ENCODE measurements at places on chromosomes 4 and X.

GRCh38 chrX:110847334-110847733, 51.7 kb upstream of the CHRDL1 start:
- peak; percentile 68 for DNase-seq

- DNase-seq: no peak
Observed at GRCh38 chr4:79492148-79492547, 84.1 kb upstream of the GK2 start.

- DNase-seq: no peak
Observed at GRCh38 chr4:81235982-81236749, 21.1 kb upstream of the PRKG2 start.

- DNase-seq: no peak
Observed at GRCh38 chrX:134459683-134460004, 321 bp upstream of the HPRT1 start.

GRCh38 chr4:57068237-57068981, 41.8 kb downstream of the IGFBP7 start:
- no peak for DNase-seq

DNA sequence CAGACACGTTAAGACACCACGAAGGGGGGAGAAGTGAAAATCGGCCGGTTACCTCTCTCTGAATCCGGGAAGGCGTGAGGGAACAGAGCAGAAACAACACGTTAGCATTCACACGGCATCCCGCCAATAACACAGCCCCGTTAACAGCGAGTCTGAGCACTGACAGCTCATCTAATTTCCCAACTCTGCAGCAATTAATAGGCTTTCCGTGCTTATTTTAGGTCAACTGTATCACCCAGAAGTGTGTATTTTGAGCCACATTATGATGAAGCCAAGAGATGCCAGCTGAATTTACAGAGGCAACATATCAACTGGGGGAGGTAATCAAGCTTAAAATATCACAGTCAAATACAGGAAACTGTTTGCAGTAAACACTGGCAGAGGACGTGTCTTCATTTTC, 92.6 kb downstream of the NSUN7 start:
- no peak for DNase-seq

DNA sequence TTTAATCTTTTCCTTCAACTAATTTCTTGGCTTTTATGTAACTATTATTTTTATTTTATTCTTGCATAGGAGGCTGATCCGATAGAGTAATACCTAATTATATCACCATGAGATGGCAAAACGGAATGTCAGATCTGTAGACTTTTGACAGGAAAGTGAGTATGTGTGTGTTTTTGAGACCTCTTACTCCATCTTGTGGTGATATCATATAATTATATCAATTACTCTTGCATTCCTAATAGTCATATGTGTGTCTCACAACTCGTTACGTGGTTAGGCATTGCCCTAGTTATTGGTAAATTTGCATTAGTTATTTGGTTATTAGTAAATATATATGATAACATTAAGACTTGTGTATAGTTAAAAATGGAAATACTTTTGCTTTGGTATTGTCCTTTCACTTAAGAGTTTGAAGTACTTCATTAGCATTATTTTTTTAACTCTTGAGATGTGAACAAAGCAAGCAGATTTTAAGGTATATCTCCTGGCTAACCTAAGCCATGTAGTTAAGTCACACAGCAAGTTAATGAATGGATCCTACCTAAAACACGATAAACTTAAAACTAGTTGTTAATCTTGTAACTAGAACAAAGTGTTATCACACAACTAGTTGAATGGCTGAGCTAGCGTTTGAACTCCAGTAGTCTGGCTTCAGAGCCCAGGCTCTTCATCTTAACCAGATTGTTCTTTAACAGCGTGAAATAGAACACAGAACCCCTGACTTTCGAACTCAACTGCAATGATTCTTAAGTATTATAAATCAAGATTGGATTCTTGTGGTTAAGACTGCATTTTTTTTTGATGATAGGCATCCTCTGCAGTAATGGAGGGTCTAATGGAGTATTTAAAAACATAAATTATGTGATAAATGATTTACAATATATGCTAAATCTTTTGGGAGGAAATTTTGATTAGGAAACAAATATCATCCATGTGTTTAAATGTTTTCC, 67.1 kb downstream of the PGRMC2 start:
- DNase-seq: peak; percentile 41

DNA sequence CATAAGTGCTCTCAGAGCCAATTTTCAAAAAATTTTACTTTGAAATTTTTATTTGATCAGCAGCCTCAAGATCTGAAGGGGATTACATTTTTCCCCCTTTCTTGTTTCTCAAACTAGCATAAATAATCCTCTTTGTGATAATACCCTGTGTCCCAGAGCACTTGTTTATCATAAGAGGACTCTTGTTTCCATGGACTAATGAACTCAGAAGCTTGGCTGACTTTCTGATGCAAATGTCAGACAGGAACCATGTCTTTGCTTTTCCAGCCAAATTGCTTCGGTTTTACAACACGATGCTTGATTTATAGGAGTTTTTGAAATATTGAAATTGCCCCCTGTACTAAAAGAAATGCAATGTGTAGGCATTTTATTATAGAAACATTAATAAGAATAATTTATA, 859.3 kb upstream of the LCORL start:
- no peak for DNase-seq

GRCh38 chr4:26194764-26195163, 126.0 kb upstream of the RBPJ start:
- no peak for DNase-seq

DNA sequence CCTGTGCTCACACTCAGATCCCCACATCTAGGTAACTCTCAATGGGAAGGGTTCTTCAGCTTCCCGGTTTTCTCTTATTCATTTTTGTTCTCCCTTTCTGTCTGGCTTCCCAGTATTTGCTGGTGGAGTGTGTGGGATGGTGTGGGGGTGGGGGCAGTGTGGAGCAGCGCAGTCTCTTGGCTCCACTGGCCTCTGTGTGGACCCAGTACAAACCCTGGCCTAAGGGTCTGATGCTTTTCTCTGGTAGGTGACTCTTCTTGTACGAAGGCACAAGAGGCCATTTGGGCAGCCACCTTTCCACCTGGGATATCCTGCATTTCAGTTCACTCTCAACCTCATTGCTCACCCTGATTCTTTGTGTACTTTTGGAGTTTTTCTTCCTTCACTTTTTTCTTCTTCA, 71.3 kb downstream of the NBDY start:
- DNase-seq: no peak

GRCh38 chr4:178612733-178613132, 1170.5 kb upstream of the AGA start:
- no peak for DNase-seq

DNA sequence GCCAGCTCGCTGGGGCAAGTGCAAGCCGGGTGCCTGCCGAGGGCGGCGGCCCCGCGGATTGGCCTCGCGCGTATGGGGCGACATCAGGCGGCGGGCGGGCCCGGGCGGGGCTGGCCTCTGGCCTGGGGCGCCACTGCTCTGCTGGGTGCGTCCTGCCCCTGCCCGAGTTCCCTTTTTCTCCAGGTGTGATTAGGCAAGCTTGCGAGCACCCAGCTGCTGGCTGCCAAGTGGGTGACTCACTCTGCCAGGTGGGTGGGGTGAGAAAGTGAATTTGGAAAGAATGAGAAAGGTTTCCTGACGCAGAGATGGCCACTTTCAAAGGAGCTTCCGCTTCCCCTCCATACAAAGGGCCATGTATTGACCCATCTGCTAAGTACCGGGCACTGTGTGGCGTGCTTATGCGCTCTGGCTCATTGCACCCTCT, 32.5 kb downstream of the FGFBP1 start:
- peak; percentile 75 for DNase-seq

DNA sequence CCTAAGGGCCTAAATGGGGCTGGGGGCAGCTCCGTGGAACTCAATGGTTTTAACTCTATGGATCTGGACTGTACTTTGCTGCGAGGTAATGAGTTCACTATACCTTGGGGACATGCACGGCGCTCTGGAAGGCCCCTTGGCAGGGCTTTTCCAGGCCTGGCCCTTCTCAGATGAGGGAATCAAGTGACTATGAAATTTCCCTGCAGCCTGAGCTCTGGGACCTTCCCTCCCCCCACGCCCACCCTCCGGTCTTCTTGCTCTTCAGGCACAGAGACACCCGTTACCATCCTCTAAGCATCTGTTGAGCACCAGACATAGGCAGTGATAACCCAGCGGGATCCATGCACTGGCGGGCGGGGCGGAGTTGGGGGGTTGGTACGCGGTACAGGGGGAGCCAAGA, 109.2 kb downstream of the PSAPL1 start:
- DNase-seq: no peak

DNA sequence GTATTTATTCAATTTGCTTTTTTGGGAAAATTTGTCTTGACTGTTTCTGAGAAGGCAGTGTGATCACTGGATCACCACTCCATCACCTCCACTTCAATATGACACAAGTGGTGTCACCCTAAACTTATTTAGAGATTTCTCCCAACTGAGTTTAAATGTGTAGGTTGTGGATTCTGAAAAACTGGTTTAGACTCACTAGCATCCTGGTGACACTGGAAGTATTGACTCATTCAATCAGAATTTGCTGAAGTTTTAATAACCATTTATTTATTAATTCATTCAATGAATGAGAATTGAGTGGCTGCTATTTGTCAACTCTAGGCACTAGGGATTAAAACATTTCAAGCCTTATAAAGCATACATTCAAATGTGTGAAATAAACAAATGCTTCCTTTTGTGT, 819.1 kb upstream of the EPHA5 start:
- no peak for DNase-seq

DNA sequence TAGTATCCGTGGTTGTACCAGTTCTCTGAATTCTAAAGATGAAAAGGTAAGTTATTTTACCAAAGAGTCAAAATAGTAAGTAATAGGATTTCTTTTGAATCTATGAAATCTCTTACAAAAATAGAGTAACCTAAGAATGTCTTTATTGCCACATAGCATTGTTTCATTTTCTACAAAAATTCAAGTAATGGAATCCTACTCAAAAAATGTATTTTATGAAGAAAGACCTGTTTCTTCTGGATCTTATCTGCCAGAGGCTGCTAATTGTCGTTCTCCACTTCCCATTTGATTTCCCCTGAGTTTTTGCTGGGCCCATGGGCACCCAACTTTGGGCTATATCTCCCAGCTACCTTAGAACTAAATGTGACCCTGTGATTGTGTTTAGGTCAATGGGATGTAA, 3.2 kb upstream of the OTUD4 start:
- DNase-seq: no peak

DNA sequence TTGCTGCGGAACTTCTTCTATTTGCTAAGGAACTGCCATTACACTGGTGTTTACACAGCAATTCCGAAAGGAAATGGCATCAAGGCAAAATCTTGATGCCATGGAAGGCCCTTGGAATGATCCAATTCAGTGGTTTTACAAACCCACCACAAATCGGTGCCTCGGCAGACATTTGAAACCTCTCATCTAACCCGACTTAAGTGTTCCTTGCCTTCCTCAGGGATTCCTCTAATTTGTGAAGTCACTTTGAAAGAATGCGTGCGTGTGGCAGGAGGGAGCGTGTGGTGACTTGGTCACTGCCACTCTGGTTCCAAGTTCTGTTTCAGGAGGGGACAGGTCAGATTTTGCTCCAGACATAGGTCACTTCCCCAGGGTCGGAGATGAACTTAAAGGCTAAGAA, 4.8 kb downstream of the NOP14 start:
- no peak for DNase-seq

DNA sequence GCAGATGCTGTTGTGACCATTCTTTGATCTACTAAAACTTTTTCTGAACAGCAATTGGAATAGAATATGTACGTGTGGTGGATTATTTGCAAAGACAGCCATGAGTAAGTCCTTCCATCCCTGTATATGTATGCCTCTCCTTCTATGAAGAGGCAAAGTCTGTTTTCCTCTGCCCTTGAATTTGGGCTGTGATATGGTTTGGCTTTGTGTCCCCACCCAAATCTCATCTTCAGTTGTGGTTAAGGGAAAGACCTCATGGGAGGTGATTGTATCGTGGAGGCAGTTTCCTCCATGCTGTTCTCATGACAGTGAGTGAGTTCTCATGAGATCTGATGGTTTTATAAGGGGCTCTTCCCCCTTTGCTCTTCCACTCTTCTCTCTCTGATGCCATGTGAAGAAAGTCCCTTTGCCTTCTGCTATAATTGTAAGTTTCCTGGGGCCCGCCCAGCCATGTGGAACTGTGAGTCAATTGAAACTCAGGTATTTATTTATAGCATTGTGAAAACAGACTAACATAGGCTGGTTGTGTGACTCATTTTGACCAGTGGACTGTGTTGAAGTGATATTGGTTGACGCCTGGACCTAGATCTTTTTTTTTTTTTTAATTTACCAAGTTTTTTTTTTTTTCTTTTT, 108.3 kb upstream of the CAMK2D start:
- DNase-seq: no peak

GRCh38 chr4:145909281-145909715, 29.3 kb downstream of the ZNF827 start:
- DNase-seq: peak; percentile 91

GRCh38 chr4:47746122-47746521, 91.7 kb downstream of the CORIN start:
- no peak for DNase-seq

DNA sequence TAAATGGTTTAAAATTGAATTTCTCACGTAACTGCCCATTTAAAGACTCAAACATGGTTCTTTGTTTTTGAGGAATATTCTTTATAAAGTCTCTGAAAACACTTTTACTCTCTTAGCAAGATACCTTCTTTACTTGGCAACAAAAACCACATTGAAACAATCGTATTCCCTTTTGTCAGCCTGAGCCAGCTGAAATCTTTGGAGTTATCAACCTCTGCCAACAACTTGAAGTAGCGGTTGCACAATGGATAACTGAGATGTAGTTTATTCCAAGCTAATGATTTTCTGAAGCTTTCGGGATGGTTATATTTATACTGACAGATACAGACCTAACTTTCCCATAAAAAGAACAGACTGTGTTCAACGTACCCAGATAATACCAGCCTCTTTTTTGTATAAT, 561.3 kb downstream of the IL1RAPL1 start:
- no peak for DNase-seq

GRCh38 chr4:89658701-89659024, 178.3 kb downstream of the SNCA start:
- no peak for DNase-seq

DNA sequence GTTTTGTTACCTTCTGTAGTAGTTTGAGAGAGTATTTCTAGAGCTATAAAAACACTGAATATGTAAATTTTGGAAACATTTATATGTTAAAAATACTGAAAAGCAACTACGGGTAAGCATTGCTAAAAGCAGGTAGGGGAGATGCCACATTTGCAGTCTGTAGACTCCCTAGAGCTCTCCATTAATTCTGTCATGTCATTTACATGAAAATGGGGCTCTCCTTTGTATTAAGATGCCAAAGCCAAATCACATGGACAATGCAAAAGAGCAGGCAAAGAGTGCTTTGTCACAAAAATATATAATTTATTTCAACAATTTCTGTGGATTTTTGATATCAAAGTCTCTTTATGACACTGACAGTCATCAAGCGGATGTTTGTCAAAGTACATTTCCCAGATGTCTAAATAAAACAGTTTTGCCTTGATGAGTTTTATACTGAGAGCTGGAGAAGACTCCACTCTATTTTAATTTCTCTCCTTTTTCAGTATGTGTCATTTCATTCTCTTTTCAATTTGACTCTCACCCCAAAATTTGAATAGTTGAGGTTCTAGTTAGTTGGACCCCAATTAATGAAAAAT, 51.8 kb downstream of the LDB2 start:
- DNase-seq: peak; percentile 68

- no peak for DNase-seq
Observed at GRCh38 chr4:109589119-109589518, 29.1 kb downstream of the MCUB start.

GRCh38 chr4:144740316-144740715, 94.4 kb downstream of the HHIP start:
- DNase-seq: no peak

GRCh38 chr4:95255396-95256107, 293.2 kb downstream of the UNC5C start:
- no peak for DNase-seq

- DNase-seq: no peak
Observed at GRCh38 chr4:68630371-68630770, 40.1 kb downstream of the UGT2B15 start.

Data from GM23338 (cell line).